Choroid plexus epithelial cell (primary cell): ENCODE measurements at places on chromosomes 5 and 9.

DNA sequence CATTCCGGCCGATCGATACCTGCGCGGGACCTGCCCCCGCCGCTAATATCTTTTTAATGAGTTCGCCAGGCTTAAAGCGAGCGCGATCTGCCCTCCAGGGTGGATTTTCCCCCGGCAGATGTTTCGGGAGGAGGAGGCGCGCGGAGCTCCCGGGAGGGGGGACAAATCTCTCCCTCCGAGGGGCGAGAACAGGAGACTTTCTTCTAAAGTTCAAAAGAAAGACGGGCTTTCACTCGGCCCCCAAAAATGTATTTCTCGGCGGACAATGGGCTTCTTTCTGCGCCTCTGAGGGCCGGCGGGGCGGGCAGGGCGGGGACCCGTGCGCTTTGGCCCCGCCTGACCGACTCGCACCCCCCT is 4.1 kb upstream of the PRDM12 start:
- no peak for DNase-seq

GRCh38 chr5:132428147-132428482 is 58.6 kb downstream of the SLC22A5 start:
- no peak for DNase-seq

DNA sequence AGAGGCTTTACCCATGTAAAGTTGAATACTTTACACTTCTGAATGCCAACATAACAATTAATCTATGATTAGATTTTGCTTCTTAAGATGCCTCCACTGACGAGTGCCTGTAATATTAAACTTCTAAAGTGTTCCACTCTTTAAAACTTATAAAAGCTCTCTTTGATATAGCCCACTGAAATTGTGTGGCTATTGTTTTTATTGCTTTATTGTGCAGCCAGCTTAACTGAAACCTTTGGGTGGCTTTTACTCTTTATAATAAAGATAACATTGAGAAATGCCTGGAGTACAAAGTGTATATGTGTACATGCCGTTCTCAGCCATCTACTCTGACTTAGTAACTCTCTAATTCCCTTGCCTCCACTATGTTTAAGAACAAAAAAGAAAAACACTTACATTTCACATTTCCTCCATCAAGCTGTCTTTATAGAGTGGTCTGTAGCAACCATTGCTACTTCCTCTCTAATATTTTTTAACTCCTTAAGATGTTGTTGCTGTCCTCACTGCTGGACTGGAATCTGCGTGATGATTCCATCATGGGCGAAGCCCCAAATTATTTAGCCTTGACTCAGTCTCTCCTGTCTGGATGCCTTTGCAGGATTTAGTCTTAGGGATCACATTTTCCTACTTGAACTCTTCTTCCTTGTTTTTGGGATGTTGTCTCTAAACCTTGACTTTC is 9.1 kb downstream of the PIK3R1 start:
- DNase-seq: peak; percentile 67

DNA sequence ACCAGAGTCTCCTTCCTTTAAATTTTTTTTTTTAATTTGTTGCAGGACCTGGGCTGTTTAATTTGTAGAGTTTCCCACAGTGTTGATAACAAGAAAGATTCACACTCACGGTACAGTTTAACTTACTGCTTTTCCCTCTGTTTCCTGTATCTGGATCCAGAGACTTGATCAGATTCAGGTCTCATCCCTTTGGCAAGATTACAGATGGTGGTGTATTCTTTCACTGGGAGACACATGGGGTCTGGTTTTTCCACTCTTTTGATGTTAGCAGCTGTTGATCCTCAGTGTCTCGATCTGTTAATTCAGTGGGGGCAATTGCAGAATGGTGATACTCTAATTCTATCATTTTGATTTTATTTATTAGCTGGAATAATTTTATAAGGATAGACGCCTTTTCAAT is 75.4 kb upstream of the TNFAIP8 start:
- no peak for DNase-seq

GRCh38 chr5:159208514-159209437 is 577 bp downstream of the RNF145 start:
- no peak for DNase-seq
